Activated CD4-positive, alpha-beta memory T cell treated with anti-CD3 and anti-CD28 coated beads, Interleukin-2, amount 10 ng/mL, durations not matched to agents 7 days and 5 days (primary cell): ENCODE measurements at places on chromosomes 7 and 10. TPM values are rescaled to one million over a fixed set of nuclear protein-coding genes. Genes with fewer than 3 reads are reported as not detected.

DNA sequence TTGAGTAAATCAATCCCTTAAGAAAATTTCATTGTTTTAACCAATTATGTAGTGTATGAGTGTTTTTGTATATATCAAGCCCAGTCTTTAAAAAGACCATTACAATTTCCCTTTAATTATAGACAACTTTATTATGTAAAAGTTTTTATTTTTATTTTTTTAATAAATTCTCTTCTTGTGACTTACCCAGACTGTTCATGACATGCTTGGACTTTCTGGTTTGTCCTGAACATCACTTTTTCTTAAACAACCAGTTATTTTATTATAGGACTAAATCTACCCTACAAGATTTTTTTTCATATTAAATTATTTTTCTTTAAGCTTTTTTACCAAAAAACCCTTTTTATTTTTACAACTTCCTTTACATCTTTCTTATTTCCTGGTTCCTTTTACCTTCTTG is 410.4 kb downstream of the ATRNL1 start:
- no peaks in the 10 kb centered on the region for H3K27me3 ChIP-seq
- no peak overlapping the region for H3K4me3 ChIP-seq
- no peaks in the 10 kb centered on the region for H3K4me1 ChIP-seq
- H3K36me3 ChIP-seq = no peaks in the 10 kb centered on the region

GRCh38 chr10:31761156-31761555 is 167.5 kb downstream of the ARHGAP12 start:
- H3K27me3 ChIP-seq = no peaks in the 10 kb centered on the region
- peak overlapping the region; percentile 78 for H3K4me3 ChIP-seq

Gene MYPN
- total RNA-seq = not detected

DNA sequence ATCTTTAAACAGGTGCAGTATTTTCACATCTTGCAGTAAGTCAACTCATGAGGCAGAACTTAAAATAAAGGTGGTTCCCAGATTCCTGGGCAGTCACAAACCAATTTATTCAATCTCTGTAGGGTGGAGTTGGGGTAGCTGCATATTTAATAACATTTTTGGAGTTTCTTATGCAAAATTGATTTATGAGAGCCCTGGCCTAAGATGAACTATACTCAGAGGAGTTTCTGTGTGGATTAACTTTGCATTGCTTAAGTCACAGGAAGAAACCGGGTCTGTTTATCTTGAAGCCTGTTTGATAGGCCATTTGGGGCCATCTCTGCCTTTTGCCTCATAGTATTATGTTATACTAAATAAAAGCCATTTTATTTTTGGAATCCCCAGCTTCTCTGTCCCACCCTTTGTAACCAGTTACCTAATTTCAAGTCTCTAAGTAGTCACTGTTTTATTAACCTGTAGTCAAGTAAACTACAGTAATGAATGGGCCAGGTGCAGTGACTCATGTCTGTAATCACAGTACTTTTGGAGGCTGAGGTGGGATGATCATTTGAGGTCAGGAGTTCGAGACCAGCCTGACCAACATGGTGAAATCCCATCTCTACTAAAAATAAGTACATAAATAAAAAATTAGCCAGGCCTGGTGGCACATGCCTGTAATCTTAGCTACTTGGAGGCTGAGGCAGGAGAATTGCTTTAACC is 104.4 kb upstream of the FAM3C start:
- no peaks in the 10 kb centered on the region for H3K27me3 ChIP-seq
- no peak overlapping the region for H3K27ac ChIP-seq
- H3K36me3 ChIP-seq = peaks cover 8% of the 10 kb centered on the region
- DNase-seq = no peak

Gene GPR26
- total RNA-seq = not detected

GRCh38 chr10:112970021-112970420 is 20.0 kb downstream of the TCF7L2 start:
- H3K36me3 ChIP-seq = no peaks in the 10 kb centered on the region
- H3K4me3 ChIP-seq = no peak overlapping the region
- no peak for DNase-seq
- H3K27ac ChIP-seq = no peak overlapping the region
- H3K4me1 ChIP-seq = no peaks in the 10 kb centered on the region
- H3K27me3 ChIP-seq = peaks cover 37% of the 10 kb centered on the region
